ENCODE measurements at places on chromosomes 5 and 9.

GRCh38 chr9:89225991-89226471 is 47.4 kb upstream of the SHC3 start:
- no peak for DNase-seq

GRCh38 chr9:125694478-125694877 is 12.5 kb downstream of the MAPKAP1 start:
- no peak for DNase-seq

DNA sequence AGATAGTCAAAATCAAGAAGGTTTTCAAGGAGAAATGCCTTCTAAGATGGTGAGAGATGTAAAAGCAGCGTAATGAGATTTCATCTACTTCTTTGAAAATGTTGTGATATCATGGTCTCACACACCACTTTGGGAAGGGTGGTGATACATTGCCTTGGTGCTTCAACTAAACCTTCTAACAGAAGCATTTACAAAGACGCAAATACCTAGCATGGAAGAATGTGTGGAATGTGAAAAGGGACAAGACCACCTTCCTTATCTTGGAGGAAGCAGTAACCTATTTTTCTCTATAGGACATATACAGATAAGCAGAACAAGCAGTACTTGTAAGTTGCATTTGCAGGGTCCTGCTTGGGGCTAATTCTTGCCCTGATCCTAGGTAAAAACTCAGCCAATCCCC is 38.8 kb downstream of the PCA3 start:
- DNase-seq: no peak

GRCh38 chr9:97853844-97854695 is 1.0 kb downstream of the FOXE1 start:
- peak; percentile 36 for DNase-seq

GRCh38 chr9:132769906-132770769 is 99.9 kb downstream of the GTF3C4 start:
- DNase-seq: peak; percentile 39

GRCh38 chr5:68319706-68320412 is 104.3 kb downstream of the PIK3R1 start:
- no peak for DNase-seq

GRCh38 chr5:33639474-33639873 is 198.7 kb downstream of the TARS1 start:
- no peak for DNase-seq

DNA sequence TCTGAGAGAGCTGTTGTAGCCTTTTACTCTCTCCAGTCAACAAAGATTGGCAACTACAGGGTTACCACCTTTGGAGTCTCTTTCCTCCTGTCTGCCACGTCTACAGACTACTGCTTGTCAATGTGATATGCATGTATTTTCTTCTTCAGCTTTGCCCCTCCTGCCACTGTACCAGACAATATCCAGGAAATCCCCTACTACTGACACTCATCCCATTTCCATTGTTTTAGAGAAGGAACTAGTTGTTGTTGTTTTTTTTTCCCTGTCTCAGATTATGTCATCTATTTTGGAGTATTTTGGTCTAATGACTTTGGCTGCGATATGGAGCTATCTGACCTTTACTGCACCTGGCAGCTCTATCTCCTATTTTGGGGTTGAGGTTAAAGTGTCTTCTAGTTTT is 50.1 kb upstream of the MACIR start:
- no peak for DNase-seq

DNA sequence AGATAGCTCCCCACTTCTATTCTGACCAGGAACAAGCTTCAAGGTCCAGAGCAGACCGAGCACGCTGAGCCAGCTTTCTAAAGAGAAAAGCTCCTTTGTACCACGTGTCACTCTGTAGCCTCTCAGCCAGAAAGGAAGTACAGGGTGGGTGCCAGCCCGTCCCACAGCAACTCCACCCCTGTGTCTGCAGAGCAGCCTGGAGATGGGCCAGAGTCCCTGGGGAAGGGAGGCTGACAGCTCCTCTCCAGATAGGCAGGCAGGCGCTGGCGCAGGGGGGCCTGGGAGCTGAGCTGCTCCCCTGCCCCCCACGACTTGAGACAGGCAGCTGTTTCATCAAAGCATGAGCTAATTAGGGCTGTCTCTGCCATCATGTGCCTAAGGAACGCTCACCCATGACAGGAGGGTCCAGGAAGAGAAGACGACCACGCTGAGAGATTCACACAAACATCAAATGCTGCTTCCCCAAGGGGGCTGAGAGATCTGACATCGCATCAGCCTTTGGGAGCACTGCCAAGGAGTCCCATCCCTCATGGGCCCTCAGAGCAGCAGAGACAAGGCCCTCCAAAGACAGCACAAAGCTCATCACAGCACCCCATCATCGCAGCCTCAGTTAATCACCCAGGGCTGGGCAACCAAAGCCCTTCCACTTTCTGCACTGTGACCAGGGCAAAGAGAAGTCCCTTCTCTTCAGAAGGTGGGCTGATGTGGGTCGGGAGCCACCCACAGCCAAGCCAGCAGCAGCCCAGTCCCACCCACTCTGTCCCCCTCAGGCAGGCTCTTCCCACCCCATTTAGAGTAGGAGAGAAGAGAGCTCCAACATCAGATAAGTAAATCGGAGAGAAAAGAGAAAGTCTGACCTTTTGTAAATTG is 78.5 kb upstream of the LRRTM2 start:
- DNase-seq: no peak
